ENCODE measurements at places on chromosomes 1 and 21.

DNA sequence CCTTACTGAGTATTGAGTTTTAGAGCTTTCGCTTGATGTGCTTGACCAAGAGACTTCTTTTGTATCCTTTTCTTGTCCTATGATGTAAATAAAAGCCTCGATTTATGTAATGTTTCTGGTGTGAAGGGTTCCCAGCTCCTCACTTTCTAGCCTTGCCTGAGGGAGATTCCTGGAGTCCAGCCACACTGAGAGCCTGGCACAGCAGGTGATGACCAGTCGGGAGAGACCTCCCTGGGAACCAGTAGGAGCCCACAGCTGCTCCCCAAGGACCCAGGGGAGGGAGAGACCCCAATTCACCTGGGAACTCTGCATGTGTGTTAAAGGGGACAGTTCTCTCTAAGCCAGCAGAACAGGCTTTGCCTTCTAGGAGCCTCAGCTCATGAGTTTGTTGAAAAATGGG lies 8.9 kb downstream of the C1orf115 start:
- DNase-seq = no peak

DNA sequence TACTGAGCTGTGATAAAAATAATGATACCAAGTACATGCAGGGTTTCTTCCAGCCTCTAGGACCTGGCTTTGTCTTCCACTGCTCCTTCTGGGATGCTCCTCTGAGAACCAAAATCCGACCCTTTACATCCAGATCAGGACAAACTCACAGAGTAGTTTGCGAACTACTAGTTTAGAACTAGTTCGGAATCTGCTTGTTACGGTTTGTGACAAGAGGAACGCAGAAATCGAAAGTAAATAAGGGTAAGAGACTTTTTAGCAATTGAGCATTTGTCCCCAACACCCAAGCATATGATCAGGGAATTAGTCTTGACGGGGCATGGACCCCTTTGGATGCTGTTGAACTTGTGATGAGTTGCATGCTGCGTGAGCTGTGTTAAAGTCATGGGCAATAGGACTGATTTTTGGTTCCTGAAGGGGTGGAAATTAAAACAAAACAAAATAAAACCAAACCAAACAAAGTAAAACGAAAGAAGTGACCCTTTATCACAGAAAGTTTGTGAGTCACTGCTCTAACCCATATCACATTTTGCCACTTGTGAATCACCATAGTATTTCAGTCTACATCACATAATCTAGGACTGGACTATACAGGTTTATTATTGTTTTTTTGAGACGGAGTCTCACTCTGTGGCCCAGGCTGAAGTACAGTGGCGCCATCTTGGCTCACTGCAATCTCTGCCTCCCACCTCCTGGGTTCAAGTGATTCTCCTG lies 35.7 kb upstream of the ERRFI1 start:
- DNase-seq = no peak

DNA sequence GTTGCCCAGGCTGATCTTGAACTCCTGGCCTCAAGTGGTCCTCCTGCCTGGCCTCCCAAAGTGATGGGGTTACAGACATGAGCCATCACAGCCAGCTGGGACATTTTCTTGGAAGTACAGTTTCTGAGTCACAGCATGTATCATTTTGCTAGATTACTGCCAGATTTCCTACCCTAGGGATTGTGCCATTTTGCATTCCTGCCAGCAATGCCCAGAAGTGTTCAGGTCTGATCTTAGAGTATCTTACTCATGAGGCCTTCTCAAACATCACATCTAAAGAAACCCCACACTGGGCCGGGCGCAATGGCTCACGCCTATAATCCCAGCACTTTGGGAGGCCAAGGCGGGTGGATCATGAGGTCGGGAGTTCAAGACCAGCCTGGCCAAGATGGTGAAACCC lies 10.2 kb downstream of the BMP8A start:
- no peak for DNase-seq

DNA sequence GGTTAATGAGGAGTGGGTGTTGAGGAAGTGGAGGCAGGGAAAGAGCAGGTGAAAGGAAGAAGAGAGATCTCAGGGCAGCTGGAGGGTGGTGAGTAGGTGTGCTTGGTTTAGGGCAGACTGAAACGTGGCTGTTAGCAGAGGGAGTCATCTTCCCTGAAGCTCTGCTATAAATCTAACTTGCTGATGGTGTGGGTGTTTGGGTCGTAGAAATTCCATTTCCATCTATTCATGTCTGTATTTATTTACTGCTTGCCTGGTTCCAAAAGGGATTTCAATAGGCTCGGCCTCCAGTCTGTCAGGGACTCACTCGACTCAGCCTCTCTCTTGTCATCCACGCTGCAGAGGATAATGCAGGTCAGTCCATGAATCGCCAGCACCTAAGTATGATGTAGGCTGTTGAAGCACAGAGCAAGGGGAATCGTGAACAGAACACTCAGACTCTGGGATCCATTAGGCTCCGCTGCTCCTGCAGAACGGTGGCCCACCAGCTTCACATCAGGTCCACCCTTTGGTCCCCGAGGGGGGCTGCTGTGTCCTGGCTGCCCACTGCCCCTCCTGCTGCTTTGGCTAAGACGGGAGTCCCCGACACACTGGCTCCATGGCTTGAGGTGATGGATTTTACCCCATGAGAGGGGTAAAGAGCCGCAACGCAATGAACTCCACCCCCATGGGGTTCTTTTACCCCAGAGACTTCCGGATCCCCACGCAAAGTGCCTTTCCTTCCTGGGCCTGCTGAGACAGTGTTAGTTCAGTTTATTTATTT lies 156.2 kb downstream of the RHOU start:
- DNase-seq = no peak

DNA sequence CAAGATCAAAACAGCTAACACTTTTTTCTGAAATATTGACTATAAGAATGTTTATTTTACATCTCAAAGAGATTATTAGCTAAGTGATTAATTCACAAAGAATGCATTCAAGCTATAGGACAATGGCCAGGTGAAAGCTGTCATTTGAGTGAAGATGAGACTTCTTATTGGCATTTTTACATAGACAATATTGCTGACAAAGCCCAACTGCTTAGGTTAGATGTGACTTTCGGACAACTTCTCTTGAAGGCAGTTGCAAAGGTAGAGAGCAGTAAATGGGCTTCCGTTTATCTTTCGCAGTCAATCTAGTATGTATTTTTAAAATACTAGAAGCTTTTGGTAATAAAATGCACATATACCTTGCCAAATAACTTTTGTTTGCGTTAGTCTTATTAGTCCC lies 1041.3 kb downstream of the AMY1C start:
- no peak for DNase-seq

DNA sequence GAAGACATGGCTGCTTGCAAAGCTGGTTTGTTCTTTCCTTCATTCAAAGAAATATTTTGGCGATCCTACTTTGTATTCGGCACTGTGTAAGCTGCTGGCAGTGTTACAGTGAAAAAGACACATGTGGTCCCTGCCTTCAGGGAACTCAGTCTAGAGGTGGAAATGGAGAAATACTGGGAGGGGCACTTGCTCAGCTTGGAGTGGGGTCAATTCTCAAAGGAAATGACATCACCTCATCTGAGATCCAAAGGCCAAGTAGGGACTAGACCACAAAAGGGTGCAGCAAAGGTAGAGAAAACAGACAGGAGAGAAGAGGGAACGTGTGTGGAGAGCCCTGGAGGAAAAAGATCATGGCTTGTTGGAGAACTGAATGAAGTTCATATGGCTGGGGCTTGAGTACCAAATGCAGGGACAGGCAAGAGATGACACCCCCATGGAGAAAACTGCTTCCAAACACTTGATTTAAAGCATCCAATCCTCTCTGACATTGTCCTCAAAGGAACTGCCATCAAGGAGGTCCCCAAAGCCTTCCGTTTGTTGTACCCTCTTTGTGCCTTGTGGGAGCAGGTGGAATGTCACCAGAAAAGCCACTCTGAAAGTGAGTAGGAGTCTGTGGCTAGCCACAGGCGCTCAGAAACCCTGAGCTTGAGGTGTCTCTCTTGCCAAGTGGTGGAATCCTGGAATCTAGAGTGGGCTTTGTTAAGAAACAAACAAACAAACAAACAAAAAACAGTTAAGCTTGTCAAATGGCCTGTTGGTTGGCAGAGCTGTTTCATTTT lies 48.3 kb upstream of the TDRD10 start:
- no peak for DNase-seq

All from LNCaP clone FGC (cell line).